ENCODE measurements at places on chromosomes 3 and 15. TPM values are rescaled to one million over a fixed set of nuclear protein-coding genes. Genes with fewer than 3 reads are reported as not detected.

The IL17RB gene
- 13.7 TPM for polyA plus RNA-seq

The NR2E3 gene
- polyA plus RNA-seq = 0.31 TPM

The PRRT3 gene
- 4.2 TPM for polyA plus RNA-seq

The TATDN2 gene
- 35.8 TPM for polyA plus RNA-seq

All from renal cortex interstitium (tissue), 15 donors.